ENCODE measurements at places on chromosomes 4 and X.

DNA sequence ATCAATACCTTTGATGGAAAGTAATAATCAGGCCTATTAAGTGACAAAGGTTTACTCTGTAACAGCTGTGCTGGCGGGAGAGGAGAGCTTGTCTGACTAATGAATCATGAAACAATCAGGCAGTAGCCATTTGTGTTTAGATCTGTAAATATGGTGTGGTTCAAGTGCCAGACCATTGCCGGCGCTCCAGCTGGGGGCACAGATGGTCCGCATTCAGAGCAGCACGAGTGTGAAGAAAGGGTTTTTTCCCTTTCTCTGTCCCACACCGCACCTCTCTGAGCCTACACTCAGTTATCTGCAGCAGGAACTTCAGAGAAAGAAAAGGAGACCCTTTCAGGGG is 111.3 kb upstream of the PAQR3 start:
- DNase-seq, result no peak

- no peak for DNase-seq
Measured at GRCh38 chrX:9522378-9523155, 57.7 kb downstream of the TBL1X start.

GRCh38 chr4:3047464-3048286 is 26.7 kb downstream of the HTT-AS start:
- peak; percentile 57 for DNase-seq

- no peak for DNase-seq
Measured at GRCh38 chrX:105189093-105189492, 31.4 kb downstream of the TEX13A start.

- peak; percentile 80 for DNase-seq
Measured at GRCh38 chr4:47145630-47146029, 114.3 kb downstream of the GABRB1 start.

DNA sequence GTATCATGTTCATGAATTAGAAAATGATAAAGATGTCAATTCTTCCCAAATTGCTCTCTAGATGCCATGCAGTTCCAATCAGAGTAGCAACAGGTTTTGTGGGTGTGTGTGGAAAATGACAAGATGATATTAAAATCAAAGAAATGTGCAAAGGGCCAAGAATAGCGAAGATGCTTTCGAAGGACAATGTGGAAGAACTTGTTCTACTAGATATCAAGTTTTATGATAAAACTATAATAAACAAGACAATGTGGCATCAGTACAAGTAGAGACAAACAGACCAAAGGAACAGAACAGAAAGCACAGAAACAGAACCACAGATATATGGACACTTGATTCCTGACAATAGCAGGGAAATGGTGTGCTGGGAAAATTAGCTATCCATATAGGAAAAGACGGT is 9.0 kb downstream of the TAB3 start:
- no peak for DNase-seq

All from fibroblast of pulmonary artery (primary cell).